ENCODE measurements at places on chromosomes 6 and 20.

DNA sequence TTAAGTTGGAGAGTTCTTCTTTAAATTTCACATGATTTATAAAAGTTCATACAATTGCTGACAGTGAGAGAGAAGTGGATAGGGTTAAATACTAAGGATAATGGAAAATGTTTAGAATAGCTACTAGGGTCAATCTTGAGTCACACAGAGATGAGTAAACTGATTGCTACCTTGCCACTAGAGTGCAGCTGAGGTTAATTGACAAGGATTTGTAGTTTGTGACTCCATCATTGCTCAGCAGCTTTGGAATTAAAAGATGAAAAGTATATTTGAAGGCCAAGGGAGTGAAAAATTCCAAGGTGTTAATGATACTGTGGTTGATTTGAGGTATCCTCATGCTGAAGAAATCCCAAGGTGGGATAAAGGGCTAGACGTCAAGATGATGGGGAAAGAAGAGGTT, 524.0 kb downstream of the UTRN start:
- no peak for DNase-seq

- no peak for DNase-seq
Measured at GRCh38 chr6:136510299-136510698, 39.9 kb downstream of the MAP7 start.

GRCh38 chr6:40355532-40355931, 231.6 kb downstream of the LRFN2 start:
- DNase-seq: no peak

GRCh38 chr20:52972190-52972937, at the start of gene TSHZ2:
TSHZ2 (plus strand) TSS chr20:52972358; CDS start chr20:52973294, 936 bp downstream.
- DNase-seq: peak; percentile 33

- DNase-seq: no peak
Measured at GRCh38 chr20:40741507-40742106, 52.6 kb upstream of the MAFB start.

- DNase-seq: no peak
Measured at GRCh38 chr6:17998003-17998402, 10.6 kb upstream of the KIF13A start.

GRCh38 chr6:143395699-143396098, 54.8 kb downstream of the ADAT2 start:
- DNase-seq: no peak

DNA sequence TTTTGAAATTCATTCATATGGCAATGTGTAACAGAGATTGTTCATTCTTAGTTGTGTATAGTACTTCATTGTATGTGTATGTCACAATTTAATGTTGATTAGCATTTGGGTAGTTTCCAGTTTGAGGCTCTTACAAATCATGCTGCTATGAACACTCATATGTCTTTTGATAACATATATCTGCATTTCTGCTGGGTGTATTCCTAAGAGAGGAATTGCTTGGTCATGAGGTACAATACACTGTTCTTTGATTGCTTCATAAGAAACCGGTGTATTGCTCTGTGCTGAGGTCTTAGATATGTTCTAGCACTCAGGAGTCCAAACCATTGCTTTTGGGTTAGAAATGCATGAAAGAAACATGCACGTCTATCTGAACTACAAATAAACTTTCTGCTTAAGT, 492.9 kb upstream of the JAG1 start:
- DNase-seq: no peak

DNA sequence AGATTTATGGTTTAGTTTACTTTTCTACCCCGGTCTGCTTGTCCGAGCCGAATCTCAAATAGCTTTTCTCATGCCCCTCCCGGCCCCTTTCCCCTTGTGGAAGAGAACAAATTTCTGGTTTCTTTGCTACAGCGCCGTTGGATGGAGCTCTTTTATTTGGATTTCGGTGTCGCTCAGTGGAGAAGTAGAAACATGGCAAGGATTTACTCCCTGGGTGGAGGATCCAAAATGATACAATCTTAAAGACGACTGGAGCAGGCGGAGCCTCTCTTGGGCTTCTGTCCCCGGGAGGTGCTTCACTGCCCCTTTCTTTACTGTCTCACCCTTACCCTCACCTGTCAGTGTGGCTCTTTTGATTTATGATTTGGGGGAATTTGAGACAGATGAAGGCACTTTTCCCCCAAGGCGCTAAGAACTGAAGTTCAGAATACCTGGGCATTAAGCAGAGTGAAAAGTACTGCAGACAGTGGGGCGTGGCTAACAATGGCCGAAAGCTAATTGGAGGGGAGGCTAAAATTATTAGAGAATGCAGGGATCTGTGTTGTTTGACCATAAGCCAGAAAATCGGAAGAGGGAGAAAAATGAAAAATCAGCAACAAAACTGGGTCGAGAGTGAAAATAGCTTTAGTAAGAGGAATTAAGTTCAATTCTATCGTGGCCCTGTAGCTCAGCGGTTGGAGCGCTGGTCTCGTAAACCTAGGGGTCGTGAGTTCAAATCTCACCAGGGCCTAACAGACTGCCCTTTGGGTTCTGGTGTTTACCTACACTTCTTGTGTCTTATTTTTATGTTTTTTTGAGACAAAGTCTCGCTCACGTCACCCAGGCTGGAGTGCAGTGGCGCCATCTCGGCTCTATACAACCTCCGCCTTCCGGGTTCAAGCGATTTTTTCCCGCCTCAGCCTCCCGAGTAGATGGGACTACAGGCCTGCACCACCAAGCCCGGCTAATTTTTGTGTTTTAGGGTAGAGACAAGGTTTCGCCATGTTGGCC, 145.1 kb upstream of the ZNF184 start:
- no peak for DNase-seq

DNA sequence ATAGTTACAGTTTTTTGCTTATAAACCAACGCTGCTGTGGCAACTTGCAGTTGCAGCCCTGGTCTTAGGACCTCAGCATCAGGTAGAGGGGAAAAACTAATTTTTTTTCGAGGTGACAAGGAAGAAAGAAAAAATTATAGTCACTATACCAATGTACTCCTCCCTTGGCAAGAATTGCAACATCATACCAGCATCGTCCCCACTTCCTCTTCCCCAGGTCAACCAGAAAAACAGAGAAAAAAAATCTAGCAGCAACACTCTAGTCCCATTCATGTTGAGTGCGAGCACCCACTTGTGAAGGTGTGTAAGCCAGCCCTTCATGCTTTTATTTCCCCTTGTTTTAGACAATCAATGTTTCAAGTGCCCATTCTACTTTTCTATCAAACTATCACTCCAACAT, 13.1 kb upstream of the DCBLD1 start:
- DNase-seq: no peak

- no peak for DNase-seq
Measured at GRCh38 chr6:157763129-157763903, 59.7 kb upstream of the SNX9 start.

GRCh38 chr6:75934643-75935472, 137.6 kb downstream of the IMPG1 start:
- DNase-seq: no peak

DNA sequence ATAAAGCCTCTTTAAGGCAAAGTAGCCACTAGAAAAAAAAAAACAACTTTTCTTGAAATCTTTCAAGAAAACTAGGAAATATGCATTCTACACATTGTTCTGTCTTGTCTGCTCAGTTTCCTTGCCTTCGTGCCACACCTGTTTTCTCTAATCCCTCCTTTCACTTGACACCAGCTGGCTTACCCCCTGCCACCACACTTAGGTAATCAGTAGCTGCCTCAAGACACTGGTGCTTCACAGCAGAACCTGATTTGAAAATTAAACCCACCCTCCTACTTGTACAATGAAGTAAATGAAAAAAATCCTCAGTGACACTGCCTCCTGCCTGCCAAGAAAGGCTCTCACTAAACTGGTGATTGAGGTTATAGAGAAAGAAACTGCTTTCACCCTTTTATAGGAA, 45.8 kb upstream of the SCML4 start:
- DNase-seq: no peak

DNA sequence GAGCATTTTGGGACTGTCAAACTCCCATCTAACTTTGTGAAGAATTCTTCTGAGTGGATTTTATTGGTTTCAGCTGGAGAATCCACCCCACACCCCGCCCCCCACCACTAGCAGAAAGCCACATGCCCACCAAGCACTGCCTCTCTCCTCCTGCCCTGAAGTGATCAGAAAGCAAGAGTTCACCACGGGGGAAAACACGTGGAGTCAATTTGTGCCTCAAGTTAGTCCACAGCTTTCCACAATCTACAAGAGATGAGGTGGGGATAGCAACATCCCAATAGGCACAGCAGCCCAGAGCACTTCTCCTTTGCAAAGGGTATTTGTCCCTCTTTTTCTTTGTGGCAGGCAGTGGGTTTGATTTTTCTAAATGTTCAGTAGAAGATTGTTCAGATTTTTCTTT, 177.3 kb upstream of the NT5E start:
- DNase-seq: no peak

DNA sequence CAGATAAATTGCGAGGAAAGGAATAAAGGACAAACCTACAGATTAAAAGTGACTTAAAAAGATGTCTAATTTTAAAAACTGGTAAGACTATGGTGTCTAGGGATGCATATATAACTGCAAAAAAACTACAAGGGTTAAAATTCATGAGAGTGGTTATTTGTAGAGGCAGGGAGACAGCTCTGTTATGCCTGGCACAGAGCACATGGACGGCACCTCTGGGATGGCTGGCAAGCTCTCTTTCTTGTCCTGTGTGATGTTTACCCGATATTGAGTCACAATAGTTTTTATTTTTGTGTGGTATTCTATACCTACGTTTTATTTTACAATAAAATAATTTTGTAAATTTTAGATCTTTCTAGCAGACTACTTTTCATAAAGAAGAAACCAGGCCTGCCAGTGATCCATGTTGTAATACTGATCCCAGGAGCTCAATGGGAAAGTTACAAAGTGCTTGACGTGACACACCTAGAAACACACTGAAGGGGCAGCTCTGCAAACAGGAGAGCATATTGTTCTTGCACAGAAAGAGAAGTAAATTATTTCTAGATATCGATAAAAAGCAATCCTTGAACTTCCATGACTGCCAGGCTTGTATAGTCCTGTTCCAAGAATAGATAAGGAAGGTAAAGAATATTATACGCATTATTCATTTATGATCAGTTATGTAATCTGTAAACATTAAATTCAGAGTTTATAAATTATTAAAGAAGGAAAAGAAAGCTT, 290.0 kb downstream of the PTPRK start:
- DNase-seq: no peak

- no peak for DNase-seq
Measured at GRCh38 chr6:146028252-146028795, 538 bp upstream of the GRM1 start.

- no peak for DNase-seq
Measured at GRCh38 chr6:157329829-157330228, 6.5 kb upstream of the TMEM242 start.

Data from stimulated activated CD4-positive, alpha-beta T cell treated with anti-CD3 and anti-CD28 coated beads, Interleukin-1b, Interleukin-23, amount 100 ng/mL, for 1 hour (primary cell).